ENCODE measurements at places on chromosomes 11 and 22.
A peak's percentile ranks its signal among the peaks of the same experiment; 100 is the strongest.

- no peak for DNase-seq
Measured at GRCh38 chr11:8779107-8779506, 96.5 kb downstream of the RPL27A start.

- no peak for DNase-seq
Measured at GRCh38 chr11:95680169-95680929, 109.2 kb downstream of the FAM76B start.

GRCh38 chr11:20770414-20770946, 101.1 kb downstream of the NELL1 start:
- DNase-seq = no peak

DNA sequence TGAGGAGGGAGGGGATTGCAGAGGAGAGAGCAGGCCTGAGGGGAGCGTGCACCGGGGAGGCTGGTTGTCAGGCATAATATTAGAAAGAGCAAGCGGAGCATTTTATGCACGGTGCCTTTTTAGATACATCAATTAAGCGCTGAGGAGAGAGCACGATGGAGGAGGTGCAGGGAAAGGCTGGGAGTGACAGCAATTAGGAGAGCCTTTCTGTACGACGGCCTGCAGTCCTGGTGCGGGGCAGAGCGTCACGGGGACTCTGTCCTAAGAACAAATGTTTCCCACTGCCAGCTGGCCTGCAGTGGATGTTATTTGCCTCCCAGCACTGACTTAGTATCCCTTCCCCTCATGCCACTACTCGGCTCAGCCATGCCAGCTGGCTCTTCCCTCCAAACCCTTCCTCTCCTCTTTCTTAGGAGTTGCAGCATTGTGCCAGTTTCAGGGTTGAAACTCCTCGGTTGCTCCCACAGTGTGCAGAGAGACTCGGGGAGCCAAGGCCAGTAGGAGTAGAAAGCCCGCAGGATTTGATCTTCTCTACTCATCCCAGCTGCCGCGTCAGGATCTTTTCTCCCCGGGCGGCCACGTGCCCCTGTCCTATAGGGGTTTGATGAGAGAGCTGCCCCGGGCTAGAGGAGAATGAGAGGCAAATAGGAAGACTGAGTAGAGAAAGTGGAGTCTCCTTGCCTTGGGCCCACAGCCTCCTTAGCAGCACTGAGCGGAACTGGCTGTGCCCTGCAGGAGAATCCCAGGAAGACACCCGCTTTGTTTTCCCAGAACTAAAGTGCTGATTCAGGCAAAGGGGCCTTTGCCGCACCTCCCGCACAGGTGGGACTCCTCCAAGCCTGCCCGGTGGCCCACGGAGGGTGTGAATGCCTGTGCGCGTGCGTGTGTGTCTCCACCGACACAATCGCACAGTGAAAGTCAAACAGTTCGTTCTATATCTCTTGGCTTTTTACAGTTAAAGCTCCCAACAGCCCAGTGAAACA, 875.3 kb downstream of the NTM start:
- peak; percentile 55 for DNase-seq

- peak; percentile 93 for DNase-seq
Measured at GRCh38 chr11:70397983-70398833, at the start of gene CTTN. Gene CTTN (plus strand): TSS chr11:70398529. CDS start chr11:70407298, 8,769 bp downstream.

DNA sequence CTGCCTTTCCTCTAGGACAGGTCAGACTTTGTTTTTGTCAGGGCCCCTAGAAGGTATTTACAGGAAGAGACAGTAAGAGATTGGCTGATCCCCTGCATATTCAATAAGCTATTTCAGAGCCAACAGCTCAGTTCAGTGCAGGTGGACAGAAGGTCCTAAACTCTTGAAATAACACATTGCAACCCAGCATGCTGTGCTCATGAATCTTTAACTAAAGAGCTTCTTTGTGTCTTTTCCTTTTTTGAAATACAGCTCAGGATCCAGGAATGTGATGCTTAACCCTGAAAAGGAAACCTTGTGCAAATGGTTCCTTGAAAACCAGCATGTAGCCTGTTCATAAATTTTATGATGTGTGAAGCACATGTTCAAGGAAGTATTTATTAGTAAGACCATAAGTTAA, 43.9 kb downstream of the BBOX1 start:
- DNase-seq = no peak

DNA sequence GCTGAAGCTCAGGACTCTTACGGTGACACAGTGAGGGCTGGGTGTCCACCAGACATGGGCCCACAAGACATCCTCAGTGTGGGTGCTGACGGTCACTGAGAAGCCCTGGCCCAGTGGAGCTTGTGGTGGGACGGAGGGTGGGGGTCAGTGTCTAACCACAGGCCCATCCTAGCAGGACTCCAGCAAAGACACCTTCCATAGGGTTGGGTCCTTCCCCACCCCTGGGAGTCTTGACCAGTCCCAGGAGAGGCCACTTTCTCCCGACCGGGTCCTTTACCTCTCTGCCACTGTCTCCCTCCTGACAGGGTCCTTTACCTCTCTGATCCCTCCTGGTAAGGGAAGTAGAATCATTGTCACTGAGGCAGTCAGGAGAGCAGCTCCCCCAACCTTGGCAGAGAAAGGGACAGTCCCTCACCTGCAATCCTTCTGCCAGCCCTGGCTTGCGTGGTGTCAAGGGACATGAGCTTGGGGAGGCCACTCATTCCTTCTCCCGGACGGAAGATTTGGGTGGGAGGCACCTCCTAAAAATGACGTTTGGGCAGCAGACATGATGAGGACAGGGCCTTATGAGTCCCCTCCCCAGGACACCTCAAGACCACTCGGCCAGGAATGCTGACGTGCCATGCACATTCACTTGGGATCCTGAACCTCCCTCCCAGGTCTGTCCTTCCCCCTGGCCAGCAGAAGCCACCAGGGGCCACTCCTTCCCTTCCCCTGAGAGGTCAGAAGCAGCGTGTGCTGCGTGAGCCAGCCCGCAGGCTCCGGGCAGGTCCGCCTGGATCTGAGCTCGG, 91.5 kb upstream of the FGF3 start:
- DNase-seq = no peak

DNA sequence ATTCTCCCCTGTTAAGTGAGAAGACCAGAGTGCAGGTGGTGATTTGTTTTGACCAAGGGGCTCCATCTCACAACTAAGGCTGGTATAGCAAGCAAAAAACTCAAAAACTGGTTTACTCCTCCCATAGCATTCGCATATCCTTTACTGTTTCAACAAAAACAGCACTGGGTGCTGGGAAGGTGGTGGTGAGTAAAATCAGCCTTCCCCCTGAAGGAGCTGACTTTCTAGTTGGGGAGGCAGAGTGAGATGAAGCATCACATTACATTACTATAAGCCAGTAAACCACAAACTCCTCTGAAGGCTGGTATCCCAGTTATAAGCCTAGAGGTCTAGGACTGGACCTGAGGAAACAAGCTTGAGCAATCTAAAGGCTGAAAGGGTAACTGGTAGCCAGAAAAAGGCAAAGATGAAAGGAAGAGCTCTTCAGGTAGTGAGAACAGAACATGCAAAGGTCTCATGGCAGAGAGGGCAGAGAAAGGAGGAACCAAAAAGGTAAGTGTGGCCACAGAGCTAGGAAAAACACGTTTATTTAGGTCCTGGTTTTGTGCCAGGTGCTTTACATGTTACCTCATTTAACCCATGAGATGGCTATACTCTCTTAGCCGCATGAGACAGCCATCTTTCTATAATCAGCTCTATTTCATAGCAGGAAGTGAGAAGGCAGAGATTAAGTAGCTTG, 22.3 kb downstream of the TMEM123 start:
- DNase-seq = no peak

GRCh38 chr22:40419718-40420117, 49.3 kb downstream of the SGSM3 start:
- no peak for DNase-seq

DNA sequence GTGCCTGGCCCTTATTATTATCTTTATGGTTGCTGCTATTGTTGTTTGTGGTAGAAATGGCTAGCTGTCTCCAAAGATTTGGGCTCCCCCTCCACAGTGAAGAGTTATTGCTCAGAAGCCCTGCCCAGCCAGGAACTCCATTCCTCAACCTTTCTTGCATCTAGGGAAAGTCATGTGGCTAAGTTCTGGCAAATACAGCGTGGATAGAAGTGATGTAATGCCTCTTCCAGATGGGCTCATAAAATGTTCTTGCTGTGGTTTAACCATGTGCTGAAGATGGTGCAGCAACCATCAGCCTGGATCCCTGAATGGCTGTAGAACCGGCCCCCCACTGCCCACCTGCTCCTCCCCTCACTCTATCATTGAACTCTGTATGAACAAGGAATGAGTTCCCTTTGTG, 203.5 kb upstream of the E2F8 start:
- DNase-seq = no peak

DNA sequence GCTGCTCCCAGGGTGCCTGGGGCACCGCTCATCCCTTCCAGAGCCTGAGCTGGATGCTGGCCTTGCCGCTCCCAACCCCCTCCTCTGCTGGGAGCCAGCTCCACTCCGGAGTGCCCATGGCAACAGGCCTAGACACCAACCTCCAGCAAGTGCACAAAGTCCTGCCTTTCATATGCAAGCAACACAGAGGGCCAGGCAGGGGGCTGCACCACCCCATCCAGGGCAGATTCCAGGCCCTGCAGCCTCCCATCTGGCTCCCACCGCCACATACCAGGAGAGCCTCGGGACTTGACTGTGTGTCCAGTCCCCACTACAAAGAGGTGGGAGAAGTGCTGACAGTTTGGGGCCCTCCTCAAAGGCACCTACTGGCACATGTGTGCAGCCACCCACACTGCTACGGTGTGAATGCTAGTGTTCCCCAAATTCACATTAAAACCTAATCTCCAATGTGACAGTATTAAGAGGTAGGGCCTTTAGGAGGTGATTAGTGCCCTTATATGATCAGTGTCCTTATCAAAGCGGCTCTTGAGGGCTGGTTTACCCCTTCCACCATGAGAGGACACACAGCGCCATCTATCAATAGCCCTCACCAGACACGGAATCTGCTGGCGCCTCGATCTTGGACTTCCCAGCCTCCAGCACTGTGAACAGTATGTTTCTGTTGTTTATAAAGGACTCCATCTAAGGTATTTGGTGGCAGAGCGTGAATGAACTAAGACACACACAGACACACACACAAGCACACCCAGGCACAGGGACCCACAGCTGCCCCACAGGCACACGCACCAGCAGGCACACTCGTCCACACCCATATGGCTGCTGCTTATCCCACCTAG, 16.2 kb downstream of the ARVCF start:
- peak; percentile 60 for DNase-seq

DNA sequence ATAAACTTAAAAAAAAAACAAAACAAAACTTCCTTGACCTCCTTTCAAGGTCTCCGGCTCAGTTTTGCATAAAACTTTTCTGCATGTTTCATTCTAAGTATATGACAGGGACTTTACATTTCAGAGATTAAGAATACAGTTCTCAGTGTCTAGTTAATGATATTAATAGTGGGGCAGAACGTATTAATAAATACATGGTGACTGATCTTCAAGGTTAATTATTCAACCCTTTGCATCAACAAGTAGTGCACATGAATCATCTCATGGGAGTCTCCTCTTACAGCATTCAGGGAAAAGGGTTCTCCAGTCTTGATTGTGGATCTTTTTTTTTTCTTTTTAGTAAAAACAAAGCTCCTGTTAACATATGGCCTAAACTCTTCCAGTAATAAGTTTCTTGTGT, 146.8 kb downstream of the KIRREL3 start:
- DNase-seq = no peak

- no peak for DNase-seq
Measured at GRCh38 chr11:11430431-11430830, 77.4 kb upstream of the CSNK2A3 start.

DNA sequence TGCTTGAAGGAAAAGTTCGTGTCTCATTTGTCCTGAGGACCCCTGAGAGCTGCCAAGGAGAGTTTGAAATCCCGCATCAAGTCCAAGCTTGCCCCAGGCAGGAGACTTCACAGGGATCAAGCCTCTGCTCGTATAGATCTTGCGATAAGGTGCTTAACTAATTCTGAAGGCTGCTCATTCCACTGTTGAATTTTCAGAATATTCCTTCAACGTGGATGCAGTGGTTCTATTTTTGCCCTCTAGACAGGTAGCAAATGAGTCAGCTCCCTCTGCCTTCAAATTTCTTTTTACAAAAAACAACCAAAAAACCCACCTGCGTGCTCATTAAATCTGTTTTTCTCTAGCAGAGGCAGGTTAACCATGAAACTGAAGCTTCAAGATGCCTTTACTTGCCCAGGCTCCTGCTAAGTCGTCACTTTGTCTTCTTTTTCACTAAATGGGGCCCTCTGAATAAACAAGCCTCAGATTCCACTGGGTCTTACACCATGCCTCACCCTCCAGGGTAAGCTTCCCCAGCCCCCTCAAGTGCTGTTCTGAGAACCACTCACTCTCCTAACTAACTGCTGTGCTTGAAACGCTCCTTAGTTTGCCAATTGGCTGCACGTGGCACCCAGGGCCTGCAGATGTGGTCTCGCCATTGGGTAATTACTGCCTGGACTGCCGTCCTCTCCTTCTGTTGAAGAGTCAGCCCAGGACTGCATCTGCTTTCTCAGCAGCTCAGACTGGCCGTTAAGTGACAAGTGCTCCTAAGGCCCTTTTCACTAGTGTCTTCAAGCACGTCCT, 105.0 kb downstream of the TRPC6 start:
- no peak for DNase-seq

- peak; percentile 62 for DNase-seq
Measured at GRCh38 chr11:67584205-67584880, 731 bp downstream of the GSTP1 start.

- no peak for DNase-seq
Measured at GRCh38 chr11:74476536-74476935, 9.2 kb upstream of the KCNE3 start.

- no peak for DNase-seq
Measured at GRCh38 chr11:86896441-86896841, 58.8 kb downstream of the FZD4 start.

DNA sequence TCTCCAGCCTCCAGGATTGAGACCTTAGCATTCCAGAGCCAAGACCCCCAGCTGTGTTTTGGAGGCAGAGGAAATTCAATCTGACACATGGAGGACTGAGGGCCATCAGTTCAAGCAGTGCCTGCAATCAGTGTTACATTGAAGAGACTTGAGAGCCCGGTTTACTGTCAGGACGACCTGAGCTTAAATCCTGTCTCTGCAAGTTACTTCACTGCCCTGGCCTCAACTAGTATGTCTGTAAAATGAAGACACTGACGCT, 35.1 kb downstream of the TRIM29 start:
- peak; percentile 71 for DNase-seq

- DNase-seq = no peak
Measured at GRCh38 chr22:26276529-26277160, 107.4 kb downstream of the SEZ6L start.

DNA sequence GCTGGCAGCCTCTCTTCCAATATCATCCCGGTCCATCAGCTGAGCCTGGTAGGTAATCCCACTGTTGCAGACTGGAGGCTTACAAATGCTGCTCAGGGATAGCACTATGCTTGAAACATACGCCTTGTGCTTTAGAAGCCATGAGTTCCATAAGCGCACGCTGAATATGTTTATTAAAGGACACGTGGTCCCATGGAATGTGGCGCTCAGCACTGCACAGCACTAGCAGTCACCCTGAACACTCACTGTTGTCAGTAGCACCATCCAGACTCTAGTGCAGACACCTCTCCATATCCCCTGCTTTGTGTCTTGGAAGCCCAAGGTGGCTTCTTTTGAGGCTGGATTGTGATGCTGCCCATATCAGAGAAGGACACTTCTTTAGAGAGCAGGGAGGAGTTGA, 120.9 kb downstream of the MAML2 start:
- DNase-seq = no peak
